ENCODE measurements at places on chromosomes 12 and 14.
A peak's percentile ranks its signal among the peaks of the same experiment; 100 is the strongest.

GRCh38 chr12:100141666-100141997 is 1.0 kb downstream of the BLTP3B start:
- no peak for DNase-seq

DNA sequence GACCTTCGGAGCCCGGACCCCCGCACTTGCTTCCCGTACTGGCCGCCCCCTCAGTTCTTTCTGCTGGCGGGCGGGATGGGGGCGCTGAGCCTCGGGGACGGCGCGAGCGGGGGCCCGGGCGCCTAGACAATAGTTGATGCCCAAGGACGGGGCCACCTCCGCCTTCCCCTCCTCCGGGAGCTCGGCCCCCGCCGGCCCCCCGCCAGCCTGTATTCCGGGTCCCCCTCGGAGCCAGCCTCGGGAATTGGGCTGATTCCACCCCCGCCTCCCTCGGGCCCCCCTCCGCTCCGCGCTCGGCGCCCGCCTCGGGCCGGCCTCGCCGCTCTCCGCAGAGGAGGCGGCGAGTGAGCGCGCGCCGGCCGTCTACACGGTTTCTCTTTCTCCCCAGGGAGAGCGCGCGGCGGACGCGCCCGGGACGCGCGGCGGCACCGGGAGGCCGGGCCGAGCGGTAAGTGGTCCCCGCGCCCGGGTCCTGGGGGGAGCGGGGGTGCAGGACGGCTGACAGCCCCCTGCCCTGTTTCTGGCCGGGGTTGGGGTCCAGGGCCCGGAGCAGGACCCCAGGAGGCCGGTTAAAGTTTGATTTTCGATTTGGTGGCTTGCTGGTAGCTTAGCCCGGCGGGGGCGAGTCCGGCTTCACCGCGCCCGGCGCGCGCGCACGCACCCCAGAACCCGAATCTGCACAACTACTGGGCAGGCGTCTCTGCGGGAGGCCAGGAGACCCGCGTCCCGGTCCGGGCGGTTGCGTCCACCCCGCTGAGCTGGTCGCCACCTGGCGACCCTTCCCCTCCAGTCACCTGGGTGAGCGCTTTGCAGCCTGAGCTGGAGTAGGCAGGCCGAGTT is 413.7 kb downstream of the PCNX1 start:
- peak; percentile 41 for DNase-seq

GRCh38 chr14:21467616-21468015 is 9.1 kb downstream of the RAB2B start:
- no peak for DNase-seq

- no peak for DNase-seq
Observed at GRCh38 chr12:127620735-127621355, 646.1 kb upstream of the TMEM132C start.

GRCh38 chr12:12349711-12350665 is at the start of gene MANSC1:
Gene MANSC1 (minus strand): TSS chr12:12350242. CDS start chr12:12343314, 6,928 bp downstream.
- peak; percentile 61 for DNase-seq

- no peak for DNase-seq
Observed at GRCh38 chr12:82034769-82035168, 275.6 kb upstream of the PPFIA2 start.

- DNase-seq, result no peak
Observed at GRCh38 chr12:25852792-25853191, 105.7 kb upstream of the RASSF8 start.

DNA sequence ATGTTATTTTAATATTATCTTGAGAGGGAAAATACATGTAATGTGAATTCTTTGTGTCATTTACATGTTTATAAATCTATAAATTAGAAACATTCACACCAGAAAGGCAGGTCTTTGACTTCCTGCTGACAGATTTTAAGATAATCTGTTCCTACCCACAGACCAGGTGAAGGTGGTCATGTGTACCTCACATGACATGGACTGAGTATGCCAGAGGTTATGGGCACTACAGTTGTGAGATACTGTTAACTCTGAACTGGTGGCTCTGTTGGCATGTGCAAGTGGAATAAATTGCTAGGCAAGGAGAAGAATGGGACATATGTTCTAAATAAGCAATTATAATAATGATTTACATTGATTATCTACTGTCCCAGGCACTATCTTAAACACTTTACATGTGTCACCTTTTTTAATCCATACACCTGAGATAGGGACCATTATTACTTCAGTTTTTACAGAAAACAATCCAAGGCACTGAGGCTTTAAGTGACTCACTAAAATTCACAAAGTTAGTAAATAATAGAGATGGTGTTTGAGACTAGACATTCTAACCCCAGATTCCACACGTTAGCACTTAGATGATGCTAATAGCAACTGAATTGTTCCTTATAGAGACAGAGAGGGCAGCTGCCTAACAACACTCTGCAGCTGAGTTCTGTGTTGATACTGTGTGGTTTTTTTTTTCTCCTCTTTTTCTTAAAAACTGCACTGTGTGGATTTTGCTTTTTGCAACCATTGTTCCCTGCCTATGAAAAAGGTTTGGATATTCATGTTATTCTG is 23.8 kb downstream of the SLC16A7 start:
- DNase-seq, result no peak

DNA sequence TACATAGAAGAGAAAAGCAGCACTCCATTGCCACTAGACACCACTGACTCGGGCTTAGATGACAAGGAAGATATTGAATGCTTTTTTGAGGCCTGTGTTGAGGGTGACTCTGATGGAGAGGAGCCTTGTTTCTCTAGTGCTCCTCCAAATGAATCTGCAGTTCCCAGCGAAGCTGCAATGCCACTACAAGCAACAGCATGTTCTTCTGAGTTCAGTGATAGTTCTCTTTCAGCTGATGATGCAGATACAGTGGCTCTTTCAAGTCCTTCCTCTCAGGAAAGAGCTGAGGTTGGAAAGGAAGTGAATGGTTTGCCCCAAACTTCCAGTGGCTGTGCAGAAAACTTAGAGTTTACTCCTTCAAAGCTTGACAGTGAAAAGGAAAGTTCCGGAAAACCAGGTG is 114.5 kb upstream of the NPAS3 start:
- DNase-seq, result no peak

GRCh38 chr14:70708717-70709570 is 67.2 kb downstream of the TTC9 start:
- DNase-seq, result no peak

DNA sequence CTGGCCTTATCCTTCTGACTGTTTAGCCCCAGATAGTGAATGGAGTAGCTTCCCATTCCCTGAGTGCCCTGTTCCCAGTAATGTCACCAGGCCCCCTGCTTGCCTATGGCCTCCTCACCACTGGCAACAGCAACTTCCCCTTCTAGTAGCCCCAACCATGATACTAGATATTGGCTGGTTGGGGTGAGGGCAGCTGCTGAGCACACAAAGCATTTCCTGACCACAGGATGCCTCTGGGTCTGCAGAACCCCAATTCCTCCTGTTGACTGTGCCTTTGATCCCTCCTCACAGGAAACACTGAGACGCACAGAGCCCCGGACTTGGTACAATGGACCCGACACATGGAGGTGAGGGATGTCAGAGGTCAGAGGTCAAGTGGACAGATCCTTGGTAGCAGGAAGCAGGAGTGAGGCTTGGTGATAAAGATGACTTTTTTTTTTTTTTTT is 597 bp downstream of the SOAT2 start:
- DNase-seq, result no peak

DNA sequence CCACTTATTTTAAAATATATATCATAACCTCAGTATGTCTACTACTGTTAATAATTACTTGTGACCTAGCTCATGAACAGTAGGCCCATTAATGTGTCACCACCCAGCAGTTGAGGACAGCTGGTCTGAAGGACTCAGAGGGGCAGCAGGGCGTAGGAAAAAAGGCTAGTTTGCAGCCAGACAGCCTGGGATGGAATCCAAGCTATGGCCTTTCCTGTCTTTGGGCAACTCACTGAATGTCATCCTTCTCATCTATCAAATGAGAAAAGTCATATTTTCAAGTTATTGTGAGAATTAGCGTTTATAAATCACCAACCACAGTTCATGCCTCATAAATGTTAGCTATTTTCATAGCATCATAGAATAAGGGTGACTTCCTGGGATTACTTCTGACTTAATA is 12.3 kb downstream of the DENND5B start:
- no peak for DNase-seq

DNA sequence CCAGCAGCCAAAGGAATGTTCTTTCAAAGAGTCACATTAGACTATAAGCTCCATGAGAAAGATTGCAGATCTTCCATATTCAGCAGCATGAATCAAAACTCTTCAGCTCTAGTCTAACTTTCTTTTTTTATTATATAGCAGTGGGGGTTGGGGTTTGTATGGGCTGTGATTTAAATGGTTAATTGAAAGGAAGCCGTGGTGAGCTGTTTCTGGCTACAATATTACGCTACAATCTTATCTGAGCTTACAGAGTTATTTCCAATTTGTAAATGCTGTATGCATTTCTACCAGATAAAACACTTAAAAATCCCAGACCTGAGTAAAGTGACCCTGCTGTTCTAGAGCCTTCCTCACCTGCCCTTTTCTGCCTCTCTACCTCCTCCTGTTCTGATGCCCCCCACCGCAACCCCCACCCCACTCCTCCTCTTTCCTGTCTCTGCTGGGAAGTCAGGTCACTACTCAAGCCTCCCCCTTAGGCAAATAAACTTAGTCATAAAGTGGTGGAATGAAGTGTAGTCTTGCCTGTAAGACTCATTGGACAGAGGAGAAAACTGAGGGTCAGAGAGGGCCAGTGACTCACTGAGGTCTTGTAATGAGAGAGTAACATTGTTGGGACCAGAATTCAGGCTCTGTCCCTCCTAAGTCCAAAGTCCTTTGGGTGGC is 1089.5 kb downstream of the BCL11B start:
- DNase-seq, result peak; percentile 54

GRCh38 chr14:95961481-95961880 is 77.7 kb upstream of the C14orf132 start:
- no peak for DNase-seq

GRCh38 chr12:3261782-3262359 is 184.7 kb downstream of the TSPAN9 start:
- DNase-seq, result no peak

DNA sequence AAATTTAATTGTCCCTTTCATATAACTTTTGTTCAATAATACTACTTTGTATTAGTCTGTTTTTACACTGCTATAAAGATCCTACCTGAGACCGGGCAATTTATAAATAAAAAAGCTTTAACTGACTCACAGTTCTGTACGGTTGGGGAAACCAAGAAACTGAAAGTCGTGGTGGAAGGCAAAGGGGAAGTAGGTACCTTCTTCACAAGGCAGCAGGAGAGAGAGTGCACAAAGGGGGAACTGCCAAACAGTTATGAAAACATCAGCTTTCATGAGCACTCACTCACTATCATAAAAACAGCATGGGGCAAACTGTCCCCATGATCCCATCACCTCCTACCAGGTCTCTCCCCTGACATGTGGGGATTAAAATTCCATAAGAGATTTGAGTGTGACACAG is 1069.0 kb downstream of the FSCB start:
- no peak for DNase-seq

- DNase-seq, result no peak
Observed at GRCh38 chr14:50954811-50955372, 10.6 kb upstream of the PYGL start.

DNA sequence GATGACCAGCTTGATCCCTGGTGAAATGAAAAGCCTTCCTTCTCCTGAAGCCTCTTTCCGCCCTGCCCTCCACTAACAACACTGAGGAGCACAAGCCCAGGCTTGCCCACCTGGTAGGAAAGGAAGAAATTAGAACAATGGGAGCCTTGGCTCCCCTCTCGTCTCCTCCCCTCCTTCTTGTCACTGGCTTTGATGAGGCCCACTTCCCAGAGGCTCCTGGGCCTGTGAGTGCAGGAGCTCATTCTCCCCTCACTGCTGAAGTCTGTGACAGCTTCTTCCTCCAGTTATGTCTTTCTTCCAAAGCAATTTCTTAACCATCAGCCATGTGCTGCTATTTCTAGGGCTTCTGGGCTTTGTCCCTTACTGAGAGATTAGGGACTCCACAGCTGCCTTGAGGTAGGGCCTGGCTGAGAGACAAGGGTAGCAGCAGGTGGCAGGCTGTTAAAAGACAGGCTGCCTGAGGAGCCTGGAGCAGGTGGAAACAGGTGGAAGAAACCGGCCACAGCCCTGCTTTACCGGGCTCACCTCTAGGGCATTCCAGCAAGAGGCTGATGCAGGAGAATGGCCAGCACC is 53.6 kb upstream of the SRSF5 start:
- DNase-seq, result no peak

- DNase-seq, result no peak
Observed at GRCh38 chr12:66309606-66310005, 7.3 kb downstream of the HELB start.

DNA sequence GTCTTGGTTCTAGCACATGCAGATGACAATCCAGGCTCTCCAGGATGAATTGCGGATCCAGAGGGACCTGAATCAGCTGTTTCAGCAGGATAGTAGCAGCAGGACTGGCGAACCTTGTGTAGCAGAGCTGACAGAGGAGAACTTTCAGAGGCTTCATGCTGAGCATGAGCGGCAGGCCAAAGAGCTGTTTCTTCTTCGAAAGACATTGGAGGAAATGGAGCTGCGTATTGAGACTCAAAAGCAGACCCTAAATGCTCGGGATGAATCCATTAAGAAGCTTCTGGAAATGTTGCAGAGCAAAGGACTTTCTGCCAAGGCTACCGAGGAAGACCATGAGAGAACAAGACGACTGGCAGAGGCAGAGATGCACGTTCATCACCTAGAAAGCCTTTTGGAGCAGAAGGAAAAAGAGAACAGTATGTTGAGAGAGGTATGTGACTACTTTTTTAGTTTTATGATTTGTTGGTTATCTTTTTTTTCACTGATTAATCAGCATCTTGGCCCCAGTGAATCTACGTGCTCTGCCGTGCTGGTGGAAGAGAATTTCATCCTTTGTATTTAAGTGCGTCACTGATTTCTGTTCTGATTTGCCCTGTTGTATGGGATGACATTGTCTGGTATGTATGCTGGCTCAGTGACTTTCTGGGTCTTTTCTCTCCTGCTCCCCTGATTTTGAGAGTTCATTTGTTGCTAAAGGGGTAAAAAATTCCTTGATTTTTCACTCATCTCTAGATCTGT is 92.3 kb downstream of the ERC1 start:
- no peak for DNase-seq

GRCh38 chr12:87074781-87075180 is 818.6 kb upstream of the MGAT4C start:
- DNase-seq, result no peak

- DNase-seq, result no peak
Observed at GRCh38 chr14:66254038-66254437, 232.1 kb upstream of the CCDC196 start.

DNA sequence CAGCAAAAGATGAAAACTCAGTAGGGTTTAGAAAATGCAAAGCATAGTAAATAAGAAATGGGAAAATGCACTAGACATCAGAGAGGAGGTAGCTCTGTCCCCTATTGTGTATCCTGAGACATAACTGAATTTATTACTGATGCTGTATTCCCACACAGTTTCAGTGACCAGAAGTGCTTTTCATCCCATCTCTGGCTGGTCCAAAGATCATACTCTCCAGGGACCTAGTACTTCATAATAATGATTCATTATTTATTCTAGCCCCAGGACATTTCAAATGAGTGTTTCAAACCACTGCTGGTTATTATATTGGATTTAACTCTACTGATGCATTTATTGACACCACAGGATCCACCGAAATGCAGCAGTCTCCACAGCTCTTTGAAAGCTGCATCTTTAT is 163.3 kb downstream of the PAWR start:
- DNase-seq, result no peak

All from CD4-positive, alpha-beta T cell treated with Interleukin-6 at 100 ng/mL for 8 hours (primary cell).